ENCODE measurements at places on chromosomes 6 and 20.
A peak's percentile ranks its signal among the peaks of the same experiment; 100 is the strongest.

- no peak for DNase-seq
These were observed 50.2 kb upstream of the HINT3 start for GRCh38 chr6:125906158-125906998.

DNA sequence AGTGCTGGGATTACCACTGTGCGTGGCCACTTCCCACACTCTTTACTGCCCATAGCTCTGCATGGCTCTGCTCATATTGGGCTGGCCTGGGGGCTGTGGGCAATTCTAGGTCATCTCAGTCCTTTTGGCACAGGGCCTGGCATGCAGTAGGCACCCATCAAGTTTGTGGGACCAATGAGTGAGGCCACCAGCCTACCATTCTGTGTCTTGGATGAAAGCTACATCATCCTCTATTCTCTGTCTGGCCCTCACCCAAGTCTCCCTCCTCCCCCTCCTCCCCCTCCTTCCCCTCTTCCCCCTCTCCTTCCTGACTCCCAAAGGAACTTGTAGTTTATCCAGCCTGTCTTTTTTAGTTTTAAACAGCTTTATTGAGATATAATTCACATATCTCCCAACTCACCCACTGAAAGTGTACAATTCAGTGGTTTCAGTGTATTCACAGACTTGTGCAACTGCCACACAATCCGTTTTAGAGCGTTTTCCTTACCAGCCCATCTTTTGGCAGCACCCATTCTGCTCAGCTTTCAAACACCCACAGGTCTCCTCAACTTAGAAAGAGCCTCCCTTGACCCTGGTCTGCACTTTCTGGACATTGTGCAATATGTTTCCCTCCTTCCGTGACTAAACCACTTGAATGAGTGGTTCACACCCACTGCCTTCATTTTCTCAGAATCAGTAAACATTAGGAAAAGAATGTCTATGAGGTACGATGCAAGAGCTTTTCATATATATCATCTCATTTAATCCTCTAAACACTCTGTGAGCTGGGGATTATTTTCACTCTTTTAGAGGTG is 21.5 kb upstream of the MRPS18A start:
- no peak for DNase-seq

DNA sequence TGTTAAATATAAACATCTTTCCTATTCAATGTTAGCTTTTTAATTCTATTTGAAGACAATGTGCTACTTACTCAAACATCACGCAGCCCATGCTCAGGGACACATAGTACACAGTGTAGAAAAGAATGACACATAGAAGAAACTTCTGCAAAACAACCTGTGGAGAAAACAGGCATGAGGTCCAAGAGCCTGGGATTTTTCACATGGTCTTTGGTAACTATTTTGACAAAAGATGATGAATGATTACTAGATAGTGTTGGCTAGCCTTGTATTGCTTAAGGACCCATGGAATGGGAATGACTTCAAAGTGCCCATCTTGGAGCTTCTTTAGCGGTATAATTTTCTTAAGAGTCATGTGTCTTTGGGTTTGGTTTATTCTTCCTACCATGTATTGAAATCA is 15.4 kb downstream of the TMEM244 start:
- no peak for DNase-seq

GRCh38 chr20:53926428-53927028 is 143.9 kb downstream of the BCAS1 start:
- peak; percentile 96 for DNase-seq

DNA sequence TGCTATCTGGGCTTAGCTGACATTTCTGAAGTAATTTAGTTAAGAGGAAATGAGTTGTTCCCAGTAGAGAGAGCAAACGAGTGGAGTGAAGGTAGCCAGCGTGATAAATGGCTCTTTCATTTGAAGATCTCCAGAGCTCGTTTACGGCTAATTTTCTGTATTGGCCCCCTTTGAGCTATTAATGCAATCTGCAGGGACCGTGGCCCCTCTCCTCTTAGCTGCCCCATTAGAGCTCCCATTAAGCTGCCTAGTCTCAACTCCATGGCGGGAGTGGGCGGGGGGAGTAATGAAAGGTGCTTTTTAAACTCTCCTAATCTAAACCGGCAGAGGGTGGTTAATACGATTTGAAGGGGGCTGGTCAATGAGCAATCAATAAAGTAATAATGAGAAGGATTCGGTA is 12.5 kb downstream of the TFAP2B start:
- no peak for DNase-seq

- DNase-seq = no peak
These were observed 55.5 kb downstream of the TPBG start for GRCh38 chr6:82419132-82419581.

DNA sequence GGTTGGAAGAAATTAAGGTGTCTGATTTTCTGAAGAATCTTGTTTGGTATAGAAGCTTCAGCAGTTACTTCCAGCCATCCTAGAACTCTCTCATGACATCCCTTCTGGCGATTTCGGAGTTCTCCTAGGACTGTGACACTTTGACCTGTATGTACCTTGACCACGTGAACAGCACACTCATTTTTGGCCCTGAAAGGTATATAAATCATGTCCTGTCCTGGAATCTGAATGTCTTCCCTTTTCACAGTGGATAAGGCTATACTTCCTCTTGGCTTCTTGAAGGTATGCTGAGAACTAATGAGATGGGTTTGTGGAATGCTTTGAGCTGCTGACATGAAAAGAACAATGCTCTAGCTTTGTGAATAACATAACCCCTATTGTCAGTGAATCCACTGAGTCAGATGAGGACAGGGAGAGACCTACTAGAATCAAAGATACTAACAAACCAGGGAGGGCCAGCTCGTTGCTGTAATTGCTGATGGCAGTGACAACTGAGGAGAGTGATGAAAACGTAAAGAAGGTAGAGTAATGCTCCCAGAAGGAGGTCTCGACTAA is 6.0 kb upstream of the ZDHHC14 start:
- DNase-seq = peak; percentile 16

DNA sequence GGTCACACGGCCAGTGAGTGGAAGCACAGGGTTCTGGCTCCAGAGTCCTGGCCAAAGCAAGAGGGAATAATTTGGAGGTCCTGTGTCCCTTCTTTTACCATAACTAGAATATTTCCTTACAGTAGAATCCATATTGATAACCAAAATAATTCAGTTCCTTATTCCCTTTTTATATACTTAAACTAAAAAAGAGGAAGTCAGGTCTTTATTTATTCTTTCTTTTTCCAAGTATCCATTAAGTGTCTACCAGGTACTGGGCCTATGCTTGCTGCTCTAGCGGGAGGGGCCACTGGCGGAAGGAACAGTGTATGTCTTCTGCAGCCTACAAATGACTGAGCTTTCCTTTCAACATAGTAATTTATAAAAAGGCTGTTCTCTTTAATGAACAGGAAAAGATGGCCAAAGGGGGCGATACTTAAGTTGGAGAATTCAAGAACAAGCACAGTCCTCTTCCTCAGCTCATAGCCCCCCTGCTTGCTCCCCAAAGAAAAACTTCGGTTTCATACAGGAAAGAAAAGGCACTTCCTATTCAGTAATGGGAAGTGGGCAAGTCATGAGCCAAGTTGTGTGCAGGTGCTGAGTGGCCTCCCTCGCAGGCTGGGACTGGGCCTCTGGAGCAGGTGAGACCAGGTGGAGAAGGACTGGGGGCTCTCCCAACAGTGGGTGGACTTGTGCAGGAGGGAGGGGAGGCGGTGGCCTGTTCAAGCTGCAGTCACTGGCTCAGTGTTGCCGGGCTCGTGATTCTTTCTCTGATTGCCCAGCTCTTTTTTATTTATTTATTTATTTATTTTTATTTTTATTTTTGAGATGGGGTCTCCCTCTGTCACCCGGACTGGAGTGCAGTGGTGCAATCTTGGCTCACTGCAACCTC is 110.9 kb downstream of the ARMC2 start:
- DNase-seq = no peak

DNA sequence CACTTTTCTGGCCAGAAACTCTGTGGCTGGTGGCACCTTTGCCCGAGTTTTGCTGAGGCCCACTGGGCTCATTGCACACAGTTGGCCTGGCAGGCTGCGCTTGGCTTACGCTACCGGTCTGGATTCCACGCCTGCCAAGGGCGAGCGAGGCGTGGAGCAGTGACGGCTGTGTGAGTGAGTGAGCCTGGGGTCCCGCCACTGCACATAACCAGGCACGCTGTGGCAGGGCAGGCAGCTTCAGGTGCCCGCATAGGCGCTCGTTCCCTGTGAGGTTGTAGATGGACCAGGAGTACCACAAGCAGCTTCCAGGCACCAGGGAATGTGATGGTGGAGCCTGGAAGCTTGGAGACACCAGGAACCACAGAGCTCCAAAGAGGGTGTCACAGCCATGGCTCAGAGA is 190.1 kb upstream of the DEFB112 start:
- no peak for DNase-seq

- no peak for DNase-seq
These were observed 68.5 kb downstream of the MAP3K5 start for GRCh38 chr6:136723780-136724179.

DNA sequence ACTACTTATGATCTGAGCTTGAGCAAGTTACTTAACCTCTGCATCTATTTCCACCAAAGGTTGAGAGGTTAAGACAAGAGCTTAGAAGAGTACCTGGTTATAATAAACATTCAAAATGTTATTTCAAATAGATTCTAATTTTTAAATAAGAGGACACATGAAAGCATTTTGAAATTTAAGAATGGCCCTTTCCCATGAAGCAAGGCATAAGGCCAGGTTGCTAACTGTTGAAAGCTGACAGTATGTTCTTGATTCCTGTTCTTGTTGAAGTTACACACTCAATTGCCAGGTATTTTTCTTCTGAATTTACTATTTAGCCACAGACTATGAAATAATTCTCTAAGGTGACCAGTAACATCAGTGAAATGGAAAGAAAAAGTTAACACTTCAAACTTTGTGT is 14.5 kb downstream of the C6orf62 start:
- DNase-seq = no peak

Data from kidney capillary endothelial cell (primary cell).